ENCODE measurements at places on chromosomes 12 and 14. TPM values are rescaled to one million over a fixed set of nuclear protein-coding genes. Genes with fewer than 3 reads are reported as not detected.

Gene RNASE2
- not detected for total RNA-seq

Gene TAS2R46
- total RNA-seq, result 0.51 TPM

Gene TEX52
- not detected for total RNA-seq

Gene SRGAP1
- 1.2 TPM for total RNA-seq

Gene IRAK3
- total RNA-seq, result 4.0 TPM

Gene PTPRR
- total RNA-seq, result 0.08 TPM
